ENCODE measurements at places on chromosomes 12 and 14. TPM values are rescaled to one million over a fixed set of nuclear protein-coding genes. Genes with fewer than 3 reads are reported as not detected.
A peak's percentile ranks its signal among the peaks of the same experiment; 100 is the strongest.

GRCh38 chr14:67526676-67527459 lies 6.2 kb upstream of the PLEKHH1 start:
- no peak overlapping the region for H3K27ac ChIP-seq
- H3K4me1 ChIP-seq, result no peaks in the 10 kb centered on the region
- DNase-seq, result peak; percentile 67
- peaks cover 14% of the 10 kb centered on the region for H3K27me3 ChIP-seq

GTF2H3 gene
- 56.6 TPM for total RNA-seq

DNA sequence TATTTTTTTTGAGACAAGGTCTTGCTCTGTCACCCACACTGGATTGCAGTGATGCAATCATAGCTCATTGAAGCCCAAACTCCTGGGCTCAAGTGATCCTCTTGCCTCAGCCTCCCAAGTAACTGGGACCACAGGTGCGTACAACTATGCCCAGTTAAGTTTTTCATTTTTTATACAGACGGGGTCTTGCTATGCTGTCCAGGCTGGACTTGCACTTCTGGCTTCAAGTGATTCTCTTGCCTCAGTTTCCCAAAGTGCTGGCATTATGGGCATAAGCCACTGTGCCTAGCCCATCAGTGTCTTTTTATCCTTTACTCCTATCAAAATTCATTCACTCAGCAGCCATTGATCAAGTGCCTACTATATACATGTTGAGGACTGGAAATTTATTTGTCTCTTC lies 9.0 kb downstream of the PTPN11 start:
- no peak for DNase-seq
- peaks cover 18% of the 10 kb centered on the region for H3K36me3 ChIP-seq
- peaks cover 54% of the 10 kb centered on the region for H3K4me1 ChIP-seq

GRCh38 chr12:71075743-71076142 lies 82.1 kb downstream of the TSPAN8 start:
- no peak overlapping the region for H3K27ac ChIP-seq
- no peaks in the 10 kb centered on the region for H3K27me3 ChIP-seq
- DNase-seq, result no peak
- H3K4me1 ChIP-seq, result no peaks in the 10 kb centered on the region
- no peaks in the 10 kb centered on the region for H3K36me3 ChIP-seq

DNA sequence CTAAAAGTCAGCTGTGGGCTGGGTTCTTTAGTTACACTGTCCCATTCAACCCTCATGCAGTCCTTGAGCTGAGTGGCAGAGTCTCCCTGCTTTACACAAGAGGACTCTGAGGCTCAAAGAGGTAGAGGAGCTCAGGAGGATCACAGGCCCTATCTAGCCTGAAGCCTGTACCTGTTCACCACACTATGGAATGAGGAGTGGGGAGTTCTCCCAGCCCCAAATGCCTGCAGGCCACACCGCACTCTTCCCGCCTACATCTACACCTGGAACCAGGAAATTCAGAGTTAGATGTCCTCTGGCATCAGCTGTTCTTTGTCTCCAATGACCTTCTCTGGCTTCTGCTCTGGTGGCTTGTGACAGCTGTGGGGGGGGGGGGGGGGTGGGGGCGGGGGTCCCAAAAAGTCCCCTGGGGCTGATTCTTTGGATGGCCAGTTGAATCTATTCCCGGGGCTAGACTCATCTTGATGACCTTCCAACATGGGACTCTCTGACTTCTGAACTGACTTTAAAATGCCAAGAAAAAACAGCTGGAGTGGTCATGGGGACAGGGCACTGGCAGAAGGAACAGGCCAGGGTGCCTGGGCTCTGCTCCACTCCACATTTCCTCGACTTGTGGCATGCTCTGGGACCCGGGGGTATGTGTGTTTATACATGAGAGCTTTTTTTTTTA lies 30.6 kb downstream of the RIN3 start:
- no peak for DNase-seq
- no peaks in the 10 kb centered on the region for H3K36me3 ChIP-seq
- peaks cover 18% of the 10 kb centered on the region for H3K4me1 ChIP-seq
- no peak overlapping the region for H3K4me3 ChIP-seq
- H3K27ac ChIP-seq, result no peak overlapping the region

STRAP gene
- total RNA-seq, result 133 TPM

CDCA3 gene
- total RNA-seq, result 108 TPM

DNA sequence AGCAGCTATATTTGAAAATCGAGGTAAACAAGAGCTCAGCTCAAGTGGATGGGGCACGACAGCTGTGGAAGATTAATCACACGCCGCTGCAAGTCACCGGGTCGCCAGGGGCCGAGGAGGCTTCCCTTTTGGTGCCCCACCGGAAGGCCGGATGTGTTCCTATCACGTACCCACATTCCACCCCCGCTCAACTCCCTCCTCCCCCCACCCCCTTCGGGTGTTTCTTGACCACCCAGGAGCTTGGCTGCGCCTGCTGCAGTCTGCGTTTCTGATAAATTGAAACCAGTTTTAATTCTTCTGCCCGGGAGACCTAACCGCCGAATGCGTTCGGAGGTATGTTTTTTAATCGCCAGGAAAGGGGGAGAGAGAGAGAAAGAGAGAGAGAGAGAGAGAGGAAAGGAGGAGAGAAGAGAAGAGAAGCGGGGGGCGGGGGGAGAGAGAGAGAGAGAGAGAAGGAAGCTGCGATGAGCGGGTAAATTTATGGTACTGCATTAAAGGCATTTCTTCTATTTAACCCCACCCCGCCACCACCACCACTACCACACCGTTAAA lies 1.8 kb downstream of the SLC8A3 start:
- peak; percentile 35 for DNase-seq
- peaks cover 55% of the 10 kb centered on the region for H3K27me3 ChIP-seq
- H3K4me3 ChIP-seq, result peak overlapping the region; percentile 82
- H3K27ac ChIP-seq, result no peak overlapping the region
- H3K4me1 ChIP-seq, result peaks cover 14% of the 10 kb centered on the region
- no peaks in the 10 kb centered on the region for H3K36me3 ChIP-seq

Measured in activated naive CD4-positive, alpha-beta T cell treated with anti-CD3 and anti-CD28 coated beads for 36 hours (primary cell).